GM23338 (cell line): ENCODE measurements at places on chromosomes 16 and 17.

DNA sequence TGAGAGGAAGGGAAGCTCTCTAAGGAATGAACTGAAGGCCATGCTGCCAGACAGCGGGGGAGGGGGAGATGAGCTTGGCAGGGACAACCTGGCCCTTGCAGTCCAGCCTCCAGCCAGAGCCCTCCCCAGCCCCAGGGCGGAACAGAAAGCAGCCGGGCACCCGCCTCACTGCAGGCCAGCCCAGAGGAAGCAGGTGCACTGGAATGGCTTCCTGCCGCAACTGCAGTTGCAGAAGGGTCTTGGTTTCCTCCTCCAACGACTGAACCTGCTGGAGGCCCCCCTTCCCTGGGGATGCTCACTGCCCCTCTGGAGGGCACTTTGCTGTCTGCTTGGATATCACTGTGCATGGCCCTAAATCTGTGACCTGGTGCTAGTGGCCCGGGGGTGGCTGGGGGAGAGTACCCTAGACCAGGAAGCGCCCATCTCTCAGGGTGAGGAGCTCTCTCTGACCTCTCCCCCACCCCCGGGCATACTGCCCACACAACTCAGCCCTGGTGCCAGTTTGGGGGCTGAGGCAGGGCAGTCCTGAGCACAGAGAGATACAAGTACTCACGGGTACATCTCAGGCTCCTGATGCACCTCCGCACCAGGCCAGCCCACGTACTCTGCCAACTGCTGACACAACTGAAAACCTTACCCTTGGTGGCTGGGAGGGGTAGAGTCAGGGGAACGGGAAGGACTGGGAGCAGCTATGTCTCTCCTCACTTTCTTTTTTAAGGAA lies 41.1 kb downstream of the MYO18A start:
- no peak for DNase-seq

- peak; percentile 99 for DNase-seq
Observed at GRCh38 chr16:22190081-22190775, 15.8 kb upstream of the EEF2K start.

- peak; percentile 38 for DNase-seq
Observed at GRCh38 chr17:17819561-17819995, 17.2 kb downstream of the SREBF1 start.

DNA sequence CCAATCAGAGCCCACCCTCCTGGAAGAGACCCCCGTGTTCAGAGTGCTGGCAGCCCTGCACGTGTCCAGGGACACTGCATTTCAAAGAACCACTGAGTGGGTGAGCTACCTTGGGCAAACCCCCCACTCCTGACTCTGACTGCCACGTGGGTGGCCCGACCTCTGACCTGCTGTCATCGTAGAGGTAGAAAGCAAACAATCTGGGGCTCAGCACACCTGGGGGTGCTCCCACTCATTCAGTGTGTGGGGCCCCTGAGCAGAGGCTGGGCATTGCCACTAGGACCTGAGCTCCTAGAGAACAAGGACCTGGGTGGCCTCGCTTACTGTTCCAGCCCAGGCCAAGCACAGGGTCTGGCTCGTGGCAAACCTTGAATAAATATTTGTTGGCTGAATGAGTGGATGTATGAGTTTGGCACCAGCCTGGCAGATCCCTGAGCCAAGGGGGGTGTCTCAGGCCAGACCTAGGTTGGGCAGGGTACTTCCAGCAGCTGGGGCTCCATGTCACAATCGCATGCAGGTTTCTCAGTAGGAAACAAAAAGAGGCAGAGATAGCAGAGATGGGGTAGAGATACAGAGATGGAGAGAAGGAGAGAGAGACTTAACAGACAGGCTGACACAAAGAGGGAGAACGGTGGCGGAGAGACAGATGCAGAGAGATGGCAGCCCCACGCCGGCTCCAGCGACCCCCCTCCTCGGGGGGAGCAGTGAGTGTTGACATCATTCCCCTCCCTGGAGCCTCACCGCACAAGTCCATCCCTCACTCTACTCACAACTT lies 5.4 kb upstream of the DRC7 start:
- no peak for DNase-seq

- DNase-seq: peak; percentile 92
Observed at GRCh38 chr16:30395155-30395991, at the start of gene ZNF48. Gene ZNF48 (plus strand): TSS chr16:30395420. CDS start chr16:30395795, 375 bp downstream.

- peak; percentile 80 for DNase-seq
Observed at GRCh38 chr17:31499771-31500554, 108.5 kb downstream of the RAB11FIP4 start.

DNA sequence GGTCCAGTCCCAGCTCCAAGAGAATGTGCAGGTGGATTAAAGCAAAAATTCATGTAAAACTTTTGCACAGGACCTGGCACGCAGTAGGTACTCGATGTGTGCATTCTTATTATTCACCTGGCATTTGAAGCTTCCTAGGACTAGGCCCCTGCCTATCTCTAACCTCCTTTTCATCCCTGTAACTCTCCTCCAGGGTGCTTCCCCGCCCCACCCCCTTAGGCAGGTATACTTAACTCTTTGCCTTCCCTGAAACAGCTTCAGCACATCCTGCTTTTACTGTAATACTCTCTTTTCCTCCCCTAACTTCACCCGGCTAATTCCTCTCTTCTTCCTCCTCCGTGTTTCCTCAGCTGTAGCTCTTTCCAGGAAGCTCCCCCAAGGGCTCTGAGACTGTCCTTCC lies 54.8 kb downstream of the CDK5R1 start:
- peak; percentile 57 for DNase-seq

DNA sequence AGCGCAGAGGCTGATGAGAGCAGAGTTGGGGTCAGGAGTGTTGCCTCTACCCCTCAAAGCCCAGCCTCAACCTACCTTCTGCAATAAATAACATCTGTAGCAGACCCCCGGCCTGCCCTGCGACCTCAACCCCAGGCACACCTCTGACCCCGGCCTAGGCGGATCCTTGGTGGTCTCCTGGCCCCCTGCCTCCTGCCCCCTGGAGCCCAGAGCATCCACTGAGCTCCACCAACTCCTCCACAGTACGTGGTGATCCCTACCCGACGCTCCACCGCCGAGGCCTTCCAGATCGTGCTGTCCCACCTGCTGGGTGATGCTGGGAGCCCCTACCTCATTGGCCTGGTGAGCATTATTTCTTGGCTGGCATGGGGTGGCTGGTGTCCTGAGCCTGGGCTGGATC lies 1.9 kb upstream of the LAT start:
- no peak for DNase-seq

- DNase-seq: peak; percentile 91
Observed at GRCh38 chr17:10754109-10754508, 24.3 kb upstream of the TMEM220 start.

GRCh38 chr17:57215317-57215716 lies 41.0 kb upstream of the MSI2 start:
- DNase-seq: no peak

GRCh38 chr16:35398180-35398579 lies 1938.8 kb downstream of the TP53TG3F start:
- DNase-seq: no peak

DNA sequence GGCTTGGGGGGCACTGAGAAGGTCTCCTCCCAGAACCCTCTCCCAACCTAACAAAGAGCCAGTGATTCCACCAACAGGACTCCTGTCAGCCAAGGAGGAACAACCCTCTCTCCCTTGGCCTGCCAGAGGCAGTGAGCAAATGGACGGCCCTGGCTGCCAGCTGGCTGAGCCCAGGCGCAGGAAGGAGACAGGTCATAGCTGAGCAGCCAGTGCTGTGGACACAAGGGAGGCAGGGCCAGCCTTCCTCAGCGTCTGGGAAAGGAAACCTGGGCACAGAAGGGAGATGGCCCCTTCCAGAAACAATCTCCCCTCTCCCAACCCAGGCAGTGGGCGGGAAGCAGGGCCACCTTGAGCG lies 2.1 kb downstream of the MPO start:
- no peak for DNase-seq
